ENCODE measurements at places on chromosomes 1 and 21. TPM values are rescaled to one million over a fixed set of nuclear protein-coding genes. Genes with fewer than 3 reads are reported as not detected.

- H3K4me1 ChIP-seq: no peaks in the 10 kb centered on the region
- H3K27me3 ChIP-seq: no peaks in the 10 kb centered on the region
- no peaks in the 10 kb centered on the region for H3K36me3 ChIP-seq
- DNase-seq: no peak
These were observed 5.0 kb upstream of the CDC14A start for GRCh38 chr1:100347009-100347966.

- no peaks in the 10 kb centered on the region for H3K27me3 ChIP-seq
- H3K27ac ChIP-seq: no peak overlapping the region
- no peak overlapping the region for H3K4me3 ChIP-seq
- H3K36me3 ChIP-seq: no peaks in the 10 kb centered on the region
- DNase-seq: no peak
- H3K4me1 ChIP-seq: peaks cover 15% of the 10 kb centered on the region
These were observed 20.4 kb upstream of the HPDL start for GRCh38 chr1:45306319-45306718.

- H3K36me3 ChIP-seq: no peaks in the 10 kb centered on the region
- no peaks in the 10 kb centered on the region for H3K27me3 ChIP-seq
- H3K4me1 ChIP-seq: no peaks in the 10 kb centered on the region
- H3K4me3 ChIP-seq: no peak overlapping the region
These were observed 50.2 kb downstream of the RABGAP1L start for GRCh38 chr1:174209347-174210187.

GRCh38 chr21:39060485-39061083 lies 122.7 kb downstream of the PSMG1 start:
- H3K4me3 ChIP-seq: no peak overlapping the region
- no peak overlapping the region for H3K27ac ChIP-seq
- H3K36me3 ChIP-seq: no peaks in the 10 kb centered on the region
- DNase-seq: no peak

DNA sequence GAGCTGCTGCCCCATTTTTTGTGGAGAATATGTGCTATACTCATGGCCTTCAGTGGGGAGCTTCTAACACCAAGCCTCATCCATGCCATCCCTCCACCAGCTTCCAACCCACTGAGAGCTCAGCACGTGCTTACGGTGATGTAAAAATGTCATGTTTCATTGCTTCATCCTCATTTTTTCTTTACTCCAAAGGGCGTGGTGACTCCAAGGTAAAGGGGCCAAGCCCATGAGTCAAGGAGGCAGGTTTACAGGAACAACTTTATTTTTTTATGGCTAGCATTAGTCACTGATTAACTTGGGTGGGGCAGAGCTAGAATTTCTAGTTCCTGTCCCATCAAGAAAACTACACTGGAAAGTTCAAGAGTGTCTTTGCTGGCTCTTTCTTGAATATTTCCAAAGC lies at the start of gene C1orf226:
C1orf226 (plus strand) TSS at position 346 of the 400 bp plus-strand sequence. CDS start 174 bp downstream, outside the sequence.
- H3K4me3 ChIP-seq: no peak within 1 kb of the TSS
- H3K4me1 ChIP-seq: peaks cover 14% of the 10 kb centered on the region
- H3K36me3 ChIP-seq: no peaks in the 10 kb centered on the region
- peak; percentile 35 for DNase-seq
- H3K27ac ChIP-seq: peak within 1 kb of the TSS; percentile 76

DNA sequence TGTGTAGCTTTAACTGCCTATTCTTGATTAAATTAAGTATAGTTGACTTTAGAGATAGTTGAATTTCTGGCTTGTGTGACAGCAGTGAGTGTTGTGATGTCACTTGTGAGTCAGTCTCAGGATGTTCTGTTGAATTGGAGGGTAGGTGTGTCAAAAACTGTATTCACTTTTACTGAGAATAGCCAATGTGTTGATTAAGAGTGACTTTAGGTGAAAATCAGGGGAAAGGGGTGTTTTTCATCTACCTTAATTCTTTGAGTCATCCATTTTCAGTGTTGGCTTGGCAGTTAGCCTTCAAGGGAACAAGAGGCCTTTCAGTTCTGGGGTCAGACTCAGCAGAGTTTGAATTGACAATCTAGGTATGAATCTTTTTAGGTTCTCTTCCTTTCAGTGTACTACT lies 75.9 kb downstream of the CDC14A start:
- H3K4me1 ChIP-seq: no peaks in the 10 kb centered on the region
- DNase-seq: no peak
- H3K27me3 ChIP-seq: no peaks in the 10 kb centered on the region
- H3K4me3 ChIP-seq: no peak overlapping the region
- no peaks in the 10 kb centered on the region for H3K36me3 ChIP-seq
- no peak overlapping the region for H3K27ac ChIP-seq

DNA sequence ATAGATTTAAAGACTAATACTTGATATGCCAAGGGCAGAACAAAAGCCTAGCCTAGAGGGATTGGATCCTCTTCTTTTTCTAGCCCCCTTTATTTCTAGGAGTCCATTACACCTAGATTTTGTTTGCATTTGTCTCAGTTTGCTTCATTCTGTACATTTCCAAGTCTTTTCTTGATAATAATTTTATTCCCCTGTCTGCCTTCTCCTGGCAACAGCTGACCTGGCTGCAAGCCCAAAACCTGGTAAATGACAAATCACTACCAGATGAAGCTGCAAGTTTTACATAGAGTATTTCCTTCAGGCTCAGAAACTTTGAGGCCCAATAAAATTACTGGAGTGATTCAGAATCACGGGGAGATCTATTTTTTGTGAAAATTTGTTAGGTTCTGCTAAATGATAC lies 36.5 kb upstream of the LHX8 start:
- H3K4me3 ChIP-seq: no peak overlapping the region
- H3K27ac ChIP-seq: no peak overlapping the region
- H3K4me1 ChIP-seq: no peaks in the 10 kb centered on the region

- H3K4me3 ChIP-seq: no peak overlapping the region
- peaks cover 4% of the 10 kb centered on the region for H3K4me1 ChIP-seq
- DNase-seq: no peak
- H3K36me3 ChIP-seq: no peaks in the 10 kb centered on the region
- no peak overlapping the region for H3K27ac ChIP-seq
These were observed 845.6 kb downstream of the ADGRL2 start for GRCh38 chr1:82646336-82646735.

DNA sequence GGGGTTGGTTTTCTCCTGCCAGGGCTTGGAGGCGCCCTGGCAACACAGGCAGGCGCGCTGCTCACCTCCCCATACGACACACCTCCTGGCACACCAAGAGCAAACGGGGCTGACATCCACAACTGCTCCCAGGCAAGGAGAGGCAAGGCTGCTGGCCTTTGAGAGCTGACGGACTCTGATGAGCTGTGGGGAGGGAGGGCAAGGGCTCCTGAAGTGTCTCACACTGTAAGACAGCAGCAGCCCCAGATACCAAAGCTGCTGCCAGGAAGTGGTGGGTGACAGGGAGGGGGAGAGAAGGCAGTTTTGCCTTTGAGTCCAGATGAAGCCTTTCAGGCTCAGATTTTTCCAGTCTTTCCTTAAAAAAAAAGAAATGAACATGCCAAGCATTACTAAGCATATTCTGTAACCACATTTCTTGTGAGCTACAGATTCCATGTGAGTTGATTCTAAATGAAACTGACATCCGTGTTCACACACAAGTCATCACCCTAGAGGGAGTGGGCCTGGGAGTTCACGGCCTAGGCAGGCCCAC lies 24.3 kb downstream of the PGBD5 start:
- H3K27ac ChIP-seq: no peak overlapping the region
- no peak overlapping the region for H3K4me3 ChIP-seq
- no peak for DNase-seq
- H3K4me1 ChIP-seq: no peaks in the 10 kb centered on the region
- peaks cover 3% of the 10 kb centered on the region for H3K27me3 ChIP-seq

DNA sequence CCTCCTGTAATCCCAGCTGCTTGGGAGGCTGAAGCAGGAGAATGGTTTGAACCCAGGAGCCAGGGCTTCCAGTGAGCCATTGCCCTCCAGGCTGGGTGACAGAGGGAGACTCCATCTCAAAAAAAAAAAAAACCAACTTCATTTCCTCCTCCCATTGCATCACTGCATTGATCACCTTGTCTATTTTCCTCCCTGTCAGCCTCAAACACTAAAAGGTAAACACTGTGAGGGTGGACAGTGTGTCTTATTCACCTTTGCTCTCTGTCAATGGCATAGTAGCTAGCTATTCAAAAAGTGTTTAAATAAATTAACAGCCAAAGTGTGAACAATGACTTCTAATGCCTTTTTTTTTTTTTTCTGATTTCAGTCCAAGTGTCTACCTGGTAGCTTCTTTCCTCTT lies 13.4 kb upstream of the DESI2 start:
- no peak overlapping the region for H3K4me3 ChIP-seq
- no peak overlapping the region for H3K27ac ChIP-seq
- H3K4me1 ChIP-seq: no peaks in the 10 kb centered on the region

GRCh38 chr1:225654277-225654597 lies 1.3 kb upstream of the ENAH start:
- H3K4me1 ChIP-seq: peaks cover 56% of the 10 kb centered on the region
- no peaks in the 10 kb centered on the region for H3K36me3 ChIP-seq
- H3K27ac ChIP-seq: peak overlapping the region; percentile 93
- no peak for DNase-seq

DNA sequence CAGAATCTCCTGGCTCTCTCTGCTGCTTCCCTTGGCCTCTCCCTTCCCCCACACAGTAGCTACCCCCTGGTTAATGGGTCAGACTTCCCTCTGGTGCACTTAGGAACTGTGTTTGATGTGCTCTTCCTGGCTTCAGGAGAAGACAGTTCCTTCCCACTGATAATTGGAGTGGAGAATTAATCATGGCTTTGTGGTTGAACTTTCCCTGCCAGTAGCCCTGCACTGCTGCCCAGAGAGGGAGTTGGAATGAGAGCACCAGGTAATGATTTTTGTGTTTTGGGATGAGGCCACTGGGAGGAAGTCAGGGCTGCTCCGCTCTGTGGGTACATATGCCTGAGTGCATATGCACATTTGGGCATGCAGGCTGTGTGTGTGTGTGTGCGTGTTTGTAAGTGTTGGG lies 39.7 kb upstream of the PADI2 start:
- H3K27me3 ChIP-seq: peaks cover 8% of the 10 kb centered on the region
- no peaks in the 10 kb centered on the region for H3K36me3 ChIP-seq
- H3K4me1 ChIP-seq: no peaks in the 10 kb centered on the region
- H3K4me3 ChIP-seq: no peak overlapping the region
- DNase-seq: no peak

DNA sequence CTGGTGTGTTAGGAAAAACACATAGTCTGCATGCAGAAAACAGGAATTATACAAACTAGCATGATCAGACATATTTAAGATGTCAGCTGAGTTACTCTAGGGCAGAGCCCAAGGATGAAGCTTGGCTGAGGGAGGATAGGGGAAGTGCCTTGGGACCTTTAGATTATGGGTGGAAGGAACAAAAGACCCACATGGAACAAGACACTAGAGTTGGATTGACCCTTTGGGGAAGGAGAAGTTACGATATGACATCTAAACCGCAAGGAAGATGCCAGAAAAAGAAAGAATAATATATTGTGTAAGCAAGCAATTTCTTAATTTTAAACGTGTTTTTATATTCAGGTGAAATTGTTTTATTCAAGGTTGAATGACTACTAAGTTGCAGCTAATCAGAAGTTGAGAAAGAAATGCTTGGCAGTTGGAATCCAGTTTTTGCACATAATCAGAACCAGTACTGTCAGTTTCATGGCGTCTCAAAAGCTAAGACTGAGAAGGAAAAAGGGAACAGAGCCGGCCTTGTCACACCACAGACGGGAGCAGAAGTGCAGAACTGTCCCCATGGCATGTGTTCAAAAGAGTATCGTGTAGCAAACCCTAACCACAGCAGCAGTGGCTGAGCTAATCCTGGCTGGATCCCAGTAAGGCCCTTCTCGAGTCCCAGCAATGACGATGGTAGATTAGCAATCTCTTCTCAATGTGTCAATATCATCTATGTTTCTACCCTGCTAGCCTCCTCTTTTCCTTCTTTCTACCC lies 31.2 kb upstream of the IFNAR2 start:
- H3K4me3 ChIP-seq: no peak overlapping the region
- H3K36me3 ChIP-seq: no peaks in the 10 kb centered on the region
- DNase-seq: peak; percentile 79
- peaks cover 33% of the 10 kb centered on the region for H3K4me1 ChIP-seq

DNA sequence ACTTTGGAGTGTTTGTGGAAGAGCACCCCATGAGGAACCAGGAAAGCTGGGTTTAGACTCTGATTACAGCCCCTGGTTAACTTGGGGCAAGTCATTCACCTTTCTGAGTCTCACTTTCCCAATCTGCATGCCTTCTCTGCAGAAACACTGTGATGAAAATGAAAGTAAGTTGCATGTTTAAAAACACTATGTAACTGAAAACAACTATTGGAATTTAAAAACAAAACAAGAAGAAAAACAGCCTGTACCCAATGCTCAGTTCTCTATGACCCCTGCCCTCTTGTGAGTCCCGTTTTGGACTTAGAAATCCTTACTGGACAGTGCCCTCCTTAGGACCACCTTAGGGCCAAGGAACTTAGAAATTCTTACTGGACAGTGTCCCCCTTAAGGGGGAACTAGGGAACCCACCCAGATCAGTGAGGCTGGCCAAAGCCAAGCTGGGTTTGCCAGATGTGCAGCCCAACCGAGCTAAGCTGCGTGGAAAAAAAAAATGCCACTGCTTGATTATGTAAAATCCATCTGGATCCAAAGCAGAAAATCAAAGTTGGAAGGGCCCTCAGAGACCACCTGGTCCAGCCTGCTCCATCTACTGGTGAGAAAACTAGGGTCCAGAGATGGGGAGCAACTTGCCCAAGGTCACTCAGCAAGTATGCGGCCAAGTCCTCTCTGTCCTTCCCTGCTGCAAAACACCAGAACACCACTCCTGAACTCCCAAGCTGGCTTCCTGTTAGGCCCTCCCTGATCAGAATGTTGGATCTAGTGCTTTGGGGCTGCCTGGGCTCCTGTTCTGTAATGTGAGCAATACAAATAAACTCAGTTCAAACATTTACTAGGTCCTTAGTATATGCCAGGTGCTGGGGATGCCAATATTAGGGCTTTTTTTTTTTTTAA lies 77.7 kb downstream of the MRPL37 start:
- H3K27me3 ChIP-seq: no peaks in the 10 kb centered on the region
- H3K36me3 ChIP-seq: peaks cover 4% of the 10 kb centered on the region
- H3K4me3 ChIP-seq: no peak overlapping the region
- H3K4me1 ChIP-seq: peaks cover 82% of the 10 kb centered on the region
- peak overlapping the region; percentile 79 for H3K27ac ChIP-seq

The ETV3L gene
- not detected for total RNA-seq

The LRRC3 gene
- total RNA-seq: 6.2 TPM

The LEFTY2 gene
- total RNA-seq: 0.26 TPM

The TIPRL gene
- total RNA-seq: 13.7 TPM

The CYP4A22 gene
- total RNA-seq: not detected

The BCAS2 gene
- 39.6 TPM for total RNA-seq

The FCRL5 gene
- total RNA-seq: not detected

The GPR52 gene
- 1.6 TPM for total RNA-seq

The LEMD1 gene
- total RNA-seq: not detected

Data from suprapubic skin (tissue), 4 donors.